ENCODE measurements at places on chromosomes 3 and 15.

DNA sequence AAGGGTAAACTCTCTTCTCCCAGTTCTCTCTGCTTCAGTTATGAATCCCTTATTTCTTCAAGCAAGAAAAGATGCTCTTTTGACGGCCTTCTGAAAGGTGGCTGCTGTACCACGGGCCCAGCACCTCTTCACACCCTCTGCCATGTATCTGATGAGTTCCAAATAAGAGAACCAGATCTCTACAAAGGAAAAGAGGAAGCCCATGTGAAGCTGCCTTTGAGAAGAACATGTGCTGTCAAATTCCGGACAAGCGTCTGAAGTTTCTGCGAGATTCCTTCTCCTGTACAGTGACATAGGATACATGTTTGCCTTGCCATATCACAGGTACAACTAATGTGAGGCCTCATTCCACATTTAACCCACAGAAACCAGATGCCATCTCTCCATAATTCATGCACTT, 59.2 kb downstream of the SH3BP5 start:
- DNase-seq = no peak

DNA sequence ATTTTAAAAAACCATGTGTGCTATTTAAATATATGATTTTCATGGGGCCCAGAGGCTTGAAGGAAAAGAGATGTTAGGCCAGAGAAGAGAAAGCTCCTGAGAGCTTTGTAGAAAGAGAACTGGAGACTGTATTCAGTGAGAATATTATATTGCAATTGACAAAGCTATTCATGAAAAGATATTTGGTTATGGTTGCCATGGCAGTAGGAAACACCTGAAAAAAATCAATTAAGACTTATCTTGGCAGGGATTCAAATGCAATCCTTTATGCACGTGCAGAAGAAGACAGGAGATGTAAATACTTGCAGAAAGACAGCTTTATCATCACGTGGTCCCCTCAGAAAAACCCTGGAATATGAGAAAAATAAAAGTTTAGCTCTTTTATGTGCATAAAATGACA, 636.0 kb upstream of the TBL1XR1 start:
- DNase-seq = no peak

DNA sequence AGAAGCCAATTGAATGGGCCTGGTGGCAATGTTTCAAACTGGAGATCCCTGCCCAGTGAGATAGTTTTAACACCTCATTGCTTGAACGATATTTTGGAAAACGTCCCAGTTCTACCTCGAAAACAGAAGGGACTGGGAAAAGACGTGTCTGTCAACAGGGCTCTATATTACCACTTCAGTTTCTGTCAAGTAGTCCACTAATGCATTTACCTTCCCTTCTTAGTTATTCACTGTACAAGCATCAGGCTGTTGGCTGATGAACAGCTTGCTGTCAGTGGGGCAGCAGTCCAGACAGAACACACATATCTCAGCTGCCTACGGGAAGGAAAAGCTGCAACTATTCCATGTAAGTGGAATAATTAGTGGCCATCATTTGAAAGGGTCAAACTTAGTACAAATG, 794.7 kb upstream of the GBE1 start:
- DNase-seq = no peak

- no peak for DNase-seq
Observed at GRCh38 chr3:81920816-81921215, 159.4 kb upstream of the GBE1 start.

DNA sequence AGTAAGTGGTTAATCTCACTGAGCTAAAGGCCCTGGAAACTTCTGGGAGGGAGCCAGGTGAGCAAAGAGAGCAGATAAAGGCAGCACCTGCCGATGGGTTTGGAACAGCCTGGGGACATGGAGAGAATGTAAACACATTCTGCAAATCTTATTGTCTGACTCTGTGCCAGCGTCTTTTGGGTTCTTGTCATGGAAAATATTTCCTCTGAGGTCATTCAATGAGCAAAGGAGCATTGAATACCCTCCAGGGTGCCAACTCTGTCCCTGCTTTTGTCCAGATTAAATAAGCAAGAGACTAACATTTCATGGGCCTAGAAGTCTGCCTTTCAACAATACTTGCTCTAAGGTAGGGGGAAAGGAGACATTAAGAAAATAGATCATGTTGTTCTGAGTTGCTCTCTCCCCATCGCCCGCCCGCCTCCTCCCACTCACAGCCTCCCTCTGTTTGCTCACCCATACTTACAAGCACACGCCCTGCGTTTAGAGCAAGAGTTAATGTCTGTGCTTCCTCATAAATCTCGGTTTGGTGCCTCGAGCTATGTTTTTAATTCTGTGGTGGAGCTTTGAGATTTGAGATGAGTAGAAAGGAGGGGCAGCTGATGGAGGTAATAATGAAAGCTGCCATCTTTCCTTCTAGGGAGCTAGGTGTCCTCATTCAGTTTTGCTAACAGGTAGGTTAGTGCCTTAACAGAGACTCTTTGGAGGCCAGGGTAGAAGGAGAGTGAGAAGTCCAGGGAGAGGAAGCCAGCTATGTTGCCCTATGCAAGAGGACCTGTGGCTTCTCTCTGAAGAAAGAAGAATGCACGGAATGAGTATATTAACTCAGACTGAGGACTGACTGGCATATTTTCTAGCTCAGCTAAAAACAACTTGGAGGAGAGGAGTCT, 132.9 kb downstream of the TPRG1 start:
- DNase-seq = no peak

DNA sequence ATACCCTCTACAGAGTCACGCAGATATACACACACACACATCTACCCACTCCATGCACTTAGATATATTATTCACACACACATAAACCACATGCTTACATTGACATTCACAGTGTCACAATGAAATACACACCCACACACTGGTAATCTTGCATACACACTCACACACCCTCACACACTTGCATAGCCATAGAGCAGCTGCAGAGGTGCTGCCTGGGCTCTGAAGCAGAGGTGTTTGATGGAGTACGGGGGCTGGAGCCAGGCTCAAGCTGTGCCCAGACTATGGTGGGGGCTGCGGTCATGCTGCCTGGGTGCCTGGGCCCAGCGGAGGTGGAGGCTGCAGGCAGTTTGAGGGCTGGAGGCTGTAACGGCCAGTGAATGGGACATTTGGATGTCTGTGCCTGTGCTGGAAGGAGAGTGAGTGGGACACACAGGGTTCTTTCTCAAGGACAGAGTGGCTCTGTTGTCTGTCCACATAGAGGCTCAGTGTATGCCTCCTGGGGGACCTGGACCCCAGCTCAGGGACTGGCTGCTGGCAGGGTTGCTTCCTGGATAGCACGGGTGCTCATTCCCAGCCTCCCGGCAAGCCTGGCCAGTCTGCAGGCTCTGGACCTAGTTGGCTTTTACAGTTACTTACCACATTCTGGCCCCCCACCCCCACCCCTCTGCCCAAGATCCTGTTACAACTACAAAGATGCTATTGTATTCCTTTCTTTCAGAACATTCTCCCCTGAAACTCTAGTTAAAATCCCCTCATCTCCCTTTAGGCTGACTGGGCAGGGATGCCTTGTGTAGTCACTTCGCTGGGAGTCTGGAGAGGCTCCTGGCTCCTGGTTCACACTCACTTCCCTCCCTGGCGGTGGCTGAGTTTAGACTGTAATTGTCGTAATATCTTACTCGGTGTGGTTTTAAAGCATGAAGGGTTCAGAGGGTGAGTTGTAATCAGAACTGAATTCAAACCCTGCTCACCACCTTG, 12.5 kb downstream of the GASK1A start:
- DNase-seq = peak; percentile 70

DNA sequence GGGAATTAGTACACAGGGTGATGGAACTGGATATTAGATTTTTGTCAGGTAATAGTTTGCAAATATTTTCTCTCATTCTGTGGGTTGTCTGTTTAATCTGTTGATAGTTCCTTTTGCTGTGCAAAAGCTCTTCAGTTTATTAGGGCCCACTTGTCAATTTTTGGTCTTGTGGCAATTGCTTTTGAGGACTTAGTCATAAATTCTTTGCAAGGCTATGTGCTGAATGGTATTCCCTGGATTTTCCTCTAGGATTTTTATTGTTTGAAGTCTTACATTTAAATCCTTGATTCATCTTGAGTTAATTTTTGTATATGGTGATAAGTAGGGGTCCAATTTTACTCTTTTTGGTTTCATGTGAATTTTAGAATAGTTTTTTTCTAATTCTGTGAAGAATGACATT, 111.3 kb downstream of the ARRDC4 start:
- DNase-seq = no peak

- DNase-seq = no peak
Observed at GRCh38 chr15:97528238-97528637, 432.3 kb upstream of the ARRDC4 start.

- DNase-seq = no peak
Observed at GRCh38 chr15:52180851-52181450, 10.2 kb downstream of the GNB5 start.

GRCh38 chr15:56343879-56344278, 21.3 kb upstream of the TEX9 start:
- no peak for DNase-seq

DNA sequence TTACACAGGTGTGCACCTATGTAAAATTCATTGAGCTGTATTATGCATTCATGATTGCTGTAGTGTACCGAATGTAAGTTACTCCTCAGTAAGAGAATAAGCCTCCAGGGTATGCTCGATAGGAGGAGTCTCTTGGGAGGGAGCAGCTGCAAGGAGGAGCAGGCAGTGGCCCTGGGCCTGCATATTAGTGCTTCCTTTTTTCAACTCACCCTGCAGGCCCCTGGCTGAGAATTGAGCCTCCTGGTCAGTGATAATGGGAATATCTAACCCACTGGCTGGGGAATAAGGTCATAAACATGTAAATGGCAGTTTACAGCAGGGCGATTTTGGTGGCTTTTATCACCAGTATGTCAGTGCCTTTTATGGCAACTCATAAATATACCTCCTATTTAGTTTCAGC, 21.7 kb upstream of the SFMBT1 start:
- no peak for DNase-seq

- DNase-seq = no peak
Observed at GRCh38 chr15:36362509-36362915, 216.9 kb upstream of the CDIN1 start.

GRCh38 chr3:25748189-25748588, 35.1 kb downstream of the NGLY1 start:
- DNase-seq = no peak

- peak; percentile 88 for DNase-seq
Observed at GRCh38 chr3:177618873-177619733, 421.8 kb upstream of the TBL1XR1 start.

- DNase-seq = no peak
Observed at GRCh38 chr3:112770032-112770626, 76.5 kb downstream of the CD200R1L start.

- DNase-seq = no peak
Observed at GRCh38 chr15:81858586-81858985, 187.2 kb downstream of the MEX3B start.

GRCh38 chr3:161081633-161082032, 23.5 kb downstream of the B3GALNT1 start:
- no peak for DNase-seq

DNA sequence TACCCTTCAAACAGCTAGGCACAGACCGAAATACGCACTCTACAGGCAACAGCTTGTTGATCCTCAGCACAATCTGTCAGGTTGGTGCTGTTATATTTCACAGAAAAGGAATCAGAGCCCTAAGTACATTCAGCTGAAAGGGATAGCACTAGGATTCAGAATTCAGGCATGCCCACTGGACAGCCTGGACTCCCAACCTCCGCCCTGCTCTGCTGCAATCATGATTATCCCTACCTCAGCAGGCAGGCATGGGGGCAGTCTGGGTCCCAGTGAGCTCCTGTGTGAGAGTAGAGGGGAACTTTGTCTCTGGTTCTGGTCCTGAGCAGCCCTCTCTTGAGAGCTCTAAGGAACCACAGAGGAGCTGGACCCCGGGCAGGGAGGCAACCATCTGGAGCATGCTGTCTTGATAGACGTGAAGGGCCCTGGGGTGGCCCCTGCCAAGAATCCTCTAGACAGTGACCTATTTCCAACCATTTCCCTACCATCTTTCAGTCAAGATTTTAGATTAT, 23.4 kb upstream of the NOX5 start:
- DNase-seq = no peak

DNA sequence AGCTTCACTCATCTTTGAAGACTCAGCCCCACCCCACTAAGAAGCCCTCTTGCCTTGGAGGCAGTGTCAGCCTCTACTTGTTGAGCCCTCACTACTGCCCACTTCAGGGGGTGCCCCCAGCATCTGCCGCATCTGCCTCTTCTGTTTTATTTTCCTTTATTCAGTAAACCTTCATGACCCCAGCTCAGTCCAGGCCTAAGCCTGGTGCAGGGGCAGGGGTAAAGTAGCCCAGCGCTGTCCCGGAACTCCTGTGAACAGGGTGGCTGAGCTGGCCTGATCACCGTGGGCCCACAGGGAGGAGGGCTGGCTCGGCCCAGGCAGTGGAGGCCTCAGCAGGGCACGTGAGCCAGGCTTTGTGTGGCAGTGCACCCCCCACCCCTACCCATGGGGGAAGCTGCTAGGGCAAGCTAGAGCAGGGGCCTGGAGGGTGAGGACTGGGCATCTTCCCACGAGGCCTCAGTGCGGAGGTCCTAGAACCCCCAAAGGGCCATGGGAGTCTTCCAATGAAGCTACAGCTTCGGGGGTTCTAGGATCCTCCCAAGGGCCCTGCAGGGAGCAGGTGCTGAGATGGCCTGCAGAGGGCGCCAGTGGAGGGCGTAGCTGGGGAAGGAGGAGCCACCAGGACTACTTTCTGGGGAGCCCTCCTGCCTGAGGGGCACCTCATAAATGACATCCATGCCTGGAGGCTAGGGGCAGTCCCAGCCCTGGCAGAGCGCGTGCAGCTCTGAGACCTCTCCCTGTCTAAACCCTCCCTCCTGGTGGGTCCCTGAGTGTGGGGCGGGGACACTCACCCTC, 36.0 kb downstream of the TSPAN3 start:
- no peak for DNase-seq

DNA sequence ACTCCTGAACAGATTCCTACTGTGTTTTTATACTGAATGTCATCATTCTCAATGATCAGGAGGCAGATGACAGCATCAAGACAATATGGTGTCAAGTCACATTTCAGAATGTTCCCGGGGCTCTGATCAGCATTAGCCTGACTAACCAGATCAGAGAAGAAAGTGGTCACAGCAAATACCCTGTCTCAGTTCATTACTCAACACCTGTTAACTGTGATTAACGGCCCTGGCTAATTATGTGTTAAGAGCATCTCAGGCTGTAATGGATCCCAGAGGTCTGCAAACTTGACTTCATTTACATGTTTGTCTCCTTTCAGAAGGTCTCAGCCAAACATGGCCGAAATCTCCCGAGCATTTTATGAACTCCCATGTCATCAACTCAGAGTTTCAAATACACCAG, 833.7 kb downstream of the FHIT start:
- DNase-seq = no peak

DNA sequence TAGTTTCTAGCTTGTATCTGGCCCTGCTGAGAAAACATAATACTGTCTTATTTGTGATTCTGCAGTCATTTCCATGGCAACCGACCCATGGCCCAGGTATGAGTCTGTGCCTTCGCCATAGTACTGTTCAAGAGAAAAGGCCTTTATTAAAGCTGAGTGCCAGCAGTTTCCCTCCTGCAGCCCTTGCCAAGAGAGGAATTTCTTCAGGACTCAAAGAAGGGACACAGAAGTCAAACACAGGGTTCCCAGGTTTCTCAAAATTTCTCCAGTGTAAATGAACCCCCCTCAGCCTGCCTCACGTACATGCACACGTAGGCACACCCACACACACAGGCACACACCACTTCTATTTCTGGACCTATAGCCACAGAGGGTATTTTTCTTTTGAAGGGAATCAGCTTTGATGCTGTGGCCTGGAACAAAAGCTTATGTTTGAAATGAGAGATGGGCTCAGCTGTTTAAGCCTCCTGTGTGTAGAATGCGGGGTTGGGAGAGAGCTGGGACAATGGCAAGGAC, 269.2 kb downstream of the PDCD6IP start:
- no peak for DNase-seq
